ENCODE measurements at places on chromosomes 3 and 15.

- no peak for DNase-seq
Measured at GRCh38 chr3:134525293-134525692, 39.4 kb downstream of the CEP63 start.

DNA sequence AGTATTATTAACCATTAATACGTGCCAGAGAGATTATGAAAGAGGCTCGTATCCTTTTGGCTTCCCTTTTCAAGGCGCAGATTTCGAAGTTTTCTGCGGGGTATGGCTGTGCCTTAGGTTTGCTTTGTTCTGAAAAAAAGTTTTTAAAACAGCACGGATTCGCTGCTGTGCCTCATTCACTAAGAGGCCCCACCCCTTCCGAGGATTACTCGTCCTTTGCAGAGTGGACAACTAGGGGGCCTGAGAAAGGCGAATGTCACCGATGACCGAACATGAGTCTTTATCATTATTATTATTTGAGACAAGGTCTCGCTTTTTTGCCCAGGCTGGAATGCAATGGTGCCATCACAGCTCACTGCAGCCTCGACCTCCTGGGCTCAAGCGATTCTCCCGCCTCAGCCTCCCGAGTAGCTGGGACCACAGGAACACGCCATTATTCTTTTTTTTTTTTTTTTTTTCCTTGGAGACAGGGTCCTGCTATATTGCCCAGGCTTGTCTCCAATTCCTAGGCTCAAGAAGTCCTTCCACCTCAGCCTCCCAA, 684 bp upstream of the RPS27L start:
- no peak for DNase-seq

- DNase-seq = no peak
Measured at GRCh38 chr3:66938338-66938963, 59.7 kb upstream of the KBTBD8 start.

GRCh38 chr3:148158210-148158609, 539.5 kb upstream of the AGTR1 start:
- DNase-seq = no peak

DNA sequence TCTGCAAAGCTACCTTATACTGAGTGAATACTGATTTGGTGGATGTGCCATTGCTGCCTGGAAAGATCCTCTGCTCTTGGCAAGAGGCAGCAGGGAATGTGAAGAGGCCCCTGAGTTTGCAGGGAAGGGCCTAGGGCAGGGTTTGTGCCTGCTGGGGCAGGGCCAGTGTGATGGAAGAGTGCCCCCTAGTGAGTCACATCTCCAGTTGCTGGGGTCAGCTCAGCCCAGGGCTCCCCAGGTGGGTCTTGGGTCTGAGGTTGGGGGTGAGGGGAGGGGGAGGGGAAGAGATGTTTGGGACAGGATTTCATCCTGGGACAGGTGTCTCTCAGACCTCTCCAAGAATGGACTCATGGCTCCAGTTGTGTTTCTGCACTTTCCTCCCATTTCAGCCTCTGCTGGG, 4.1 kb upstream of the AMOTL2 start:
- DNase-seq = no peak

DNA sequence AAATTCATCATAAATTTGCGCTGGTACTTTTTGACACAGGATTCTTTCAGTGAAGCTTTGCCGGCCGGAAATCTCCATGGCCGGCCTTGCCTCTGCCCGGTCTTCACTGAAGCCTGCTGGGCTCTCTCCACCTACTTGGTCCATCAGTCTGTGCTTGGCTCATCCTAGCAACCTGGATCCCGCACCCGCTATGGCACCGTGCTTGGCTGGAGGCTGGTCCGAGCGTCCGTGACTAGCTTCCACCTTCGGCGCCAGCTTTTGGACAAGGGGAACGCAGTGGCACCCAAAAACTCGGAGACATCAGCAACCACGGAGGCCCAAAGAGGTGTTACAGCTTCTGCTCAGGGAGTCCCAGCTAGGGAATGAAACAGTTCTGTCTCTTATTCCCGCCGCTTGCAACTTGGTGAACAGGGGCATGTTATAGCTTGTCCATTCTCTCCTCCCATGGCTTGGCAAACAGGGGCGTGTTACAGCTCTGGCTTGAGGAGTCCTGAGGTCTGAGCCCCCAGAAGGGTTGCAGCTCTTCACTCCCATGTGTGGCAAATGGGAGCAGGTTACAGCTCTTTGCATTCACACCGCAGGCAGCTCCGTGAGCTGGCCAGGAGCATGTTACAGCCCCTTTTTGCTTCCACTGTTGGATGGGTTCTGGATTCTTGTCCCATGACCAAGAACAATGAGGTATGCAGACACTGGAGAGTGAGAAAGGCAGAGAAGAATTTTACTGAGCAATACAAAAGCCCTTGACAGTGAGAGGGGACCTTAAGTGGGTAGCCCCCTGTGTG, 204.2 kb downstream of the DIPK2A start:
- DNase-seq = no peak

- DNase-seq = no peak
Measured at GRCh38 chr15:65305776-65306175, 1.3 kb downstream of the RNU5B-1 start.

DNA sequence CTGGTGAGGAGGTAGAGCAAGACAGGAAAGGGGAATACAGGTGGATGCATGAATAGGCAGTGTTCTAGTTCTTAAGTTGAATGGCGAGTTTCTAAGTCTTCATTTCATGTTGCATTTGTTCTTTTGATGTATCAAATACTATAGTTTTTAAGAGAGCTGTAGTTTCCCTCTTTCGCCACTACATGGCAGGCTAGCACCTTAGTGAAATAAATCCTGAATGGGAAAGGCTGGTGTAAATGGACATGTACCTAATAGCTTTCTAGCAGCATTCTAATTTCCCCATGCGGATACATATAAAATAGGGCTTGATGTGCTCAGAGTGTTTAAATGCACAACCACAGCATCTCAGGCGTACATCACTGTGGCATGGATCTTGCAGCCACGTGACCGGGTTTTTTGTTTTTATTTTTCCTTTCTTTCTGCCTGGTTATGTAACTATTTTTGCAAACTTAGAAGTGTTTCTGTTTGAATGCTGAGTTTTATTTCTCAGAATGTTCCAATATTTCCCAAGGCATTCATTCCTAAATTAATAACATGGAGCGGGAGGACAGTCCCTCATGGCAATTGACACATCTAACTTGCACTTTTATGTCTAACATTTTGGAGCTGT, 23.5 kb upstream of the CLN6 start:
- no peak for DNase-seq

GRCh38 chr3:111068574-111068973, 3.0 kb upstream of the NECTIN3 start:
- DNase-seq = no peak

Data from activated CD8-positive, alpha-beta memory T cell treated with anti-CD3 and anti-CD28 coated beads for 1 hour (primary cell).